Gastroesophageal sphincter (tissue), 4 donors: ENCODE measurements at places on chromosomes 1 and 21.

GRCh38 chr1:186566140-186566855 lies 105.4 kb upstream of the PDC start:
- ATAC-seq, result no peak

DNA sequence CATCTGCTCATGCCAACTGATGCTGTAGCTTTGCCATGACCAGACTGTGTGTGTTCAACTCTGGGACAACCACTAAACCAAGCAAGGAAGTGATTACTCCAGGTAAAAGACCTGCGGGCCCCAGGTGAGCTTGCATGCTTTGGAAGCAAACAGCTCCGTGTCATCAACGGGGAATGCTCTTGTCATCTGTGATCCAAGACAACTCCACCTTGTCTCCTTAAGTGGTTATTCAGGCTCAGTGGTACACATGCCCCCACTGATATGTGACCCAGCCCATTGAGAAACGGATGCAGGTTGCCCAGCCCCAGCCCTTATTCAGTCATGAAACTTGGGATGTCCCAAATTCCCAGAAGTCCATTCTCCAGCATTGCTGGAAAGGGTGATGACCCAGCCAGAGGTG lies 89.0 kb downstream of the TIAM1 start:
- no peak for ATAC-seq

DNA sequence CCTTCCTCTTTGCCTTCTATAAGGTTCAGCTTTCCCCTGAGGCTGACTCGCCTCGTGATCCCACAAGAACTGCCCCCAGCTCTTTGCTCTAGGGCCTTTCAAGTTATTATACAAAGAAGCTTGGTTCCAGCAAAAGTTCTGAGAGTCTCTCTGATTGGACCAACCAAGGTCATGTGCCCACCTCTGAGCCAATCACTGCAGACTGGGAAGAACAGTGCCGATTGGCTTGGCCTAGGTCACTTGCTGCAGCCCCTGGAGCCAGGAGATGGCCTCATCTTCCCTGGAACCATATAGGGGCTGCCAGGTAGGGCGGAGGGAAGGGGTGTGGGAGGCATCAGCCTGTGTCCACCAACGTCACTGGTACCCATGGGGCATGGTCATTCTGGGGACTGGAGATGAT lies 22.8 kb downstream of the TAS1R2 start:
- ATAC-seq, result no peak

DNA sequence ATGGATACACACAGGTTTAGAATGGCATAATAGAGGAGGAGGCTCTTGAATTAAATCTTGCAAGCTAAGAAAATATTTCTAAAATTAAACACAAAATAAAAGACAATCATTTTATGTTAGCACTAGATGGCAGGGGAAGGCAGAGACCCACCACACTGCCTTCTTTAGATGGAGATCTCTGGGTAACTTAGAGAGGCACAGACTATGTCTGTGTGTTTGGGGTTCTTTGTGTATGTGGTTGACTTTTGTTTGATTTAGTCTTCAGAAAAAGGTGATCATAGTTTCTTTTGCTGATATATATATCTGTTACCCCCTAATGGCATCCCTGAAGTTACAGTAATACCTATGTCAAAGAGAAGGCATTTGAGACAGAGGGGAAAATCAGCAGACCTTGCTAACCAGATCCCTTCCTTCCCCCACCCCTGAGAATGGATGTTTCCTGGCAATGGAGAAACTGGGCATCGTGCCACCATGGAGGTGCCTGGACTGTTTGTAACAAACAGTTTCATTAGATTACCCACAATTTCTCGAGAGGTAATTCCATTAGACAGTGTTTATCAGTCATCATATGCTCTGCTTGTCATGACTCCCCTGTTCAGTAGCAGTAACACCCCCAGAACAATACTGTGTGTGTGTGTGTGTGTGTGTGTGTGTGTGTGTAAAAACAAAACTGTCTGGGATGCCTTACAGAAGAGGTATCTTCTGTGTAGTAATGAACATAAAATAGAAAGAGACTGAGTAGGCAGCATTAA lies 228.3 kb upstream of the DEPDC1 start:
- ATAC-seq, result no peak

GRCh38 chr1:210618369-210618768 lies 289.7 kb downstream of the HHAT start:
- no peak for ATAC-seq
